Fibroblast of villous mesenchyme (primary cell): ENCODE measurements at places on chromosomes 4 and X.

DNA sequence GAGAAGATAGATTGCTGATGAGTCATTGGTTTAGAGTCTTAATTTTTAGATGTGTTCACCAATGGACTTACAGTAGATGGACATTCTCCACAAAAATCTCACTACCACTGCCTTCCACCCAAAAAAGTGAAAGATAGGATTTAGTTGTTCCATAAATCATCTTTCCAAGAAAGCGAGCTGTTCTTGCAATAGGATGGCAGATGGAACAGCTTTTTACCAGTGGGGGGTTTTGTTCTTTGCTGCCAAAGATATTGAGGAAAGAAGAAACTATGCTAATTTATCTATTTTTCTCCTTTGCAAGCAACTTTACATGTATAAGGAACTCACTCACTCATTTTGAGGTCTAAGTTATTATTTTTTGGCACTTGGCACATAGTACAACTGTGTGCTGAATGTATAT lies 109.5 kb downstream of the ADGRL3 start:
- DNase-seq, result no peak

- peak; percentile 58 for DNase-seq
Measured at GRCh38 chrX:130975947-130976346, 72.9 kb upstream of the ENOX2 start.

GRCh38 chr4:127709456-127709855 lies 20.7 kb upstream of the SLC25A31 start:
- no peak for DNase-seq

- DNase-seq, result no peak
Measured at GRCh38 chr4:15740764-15741404, 37.2 kb upstream of the CD38 start.

DNA sequence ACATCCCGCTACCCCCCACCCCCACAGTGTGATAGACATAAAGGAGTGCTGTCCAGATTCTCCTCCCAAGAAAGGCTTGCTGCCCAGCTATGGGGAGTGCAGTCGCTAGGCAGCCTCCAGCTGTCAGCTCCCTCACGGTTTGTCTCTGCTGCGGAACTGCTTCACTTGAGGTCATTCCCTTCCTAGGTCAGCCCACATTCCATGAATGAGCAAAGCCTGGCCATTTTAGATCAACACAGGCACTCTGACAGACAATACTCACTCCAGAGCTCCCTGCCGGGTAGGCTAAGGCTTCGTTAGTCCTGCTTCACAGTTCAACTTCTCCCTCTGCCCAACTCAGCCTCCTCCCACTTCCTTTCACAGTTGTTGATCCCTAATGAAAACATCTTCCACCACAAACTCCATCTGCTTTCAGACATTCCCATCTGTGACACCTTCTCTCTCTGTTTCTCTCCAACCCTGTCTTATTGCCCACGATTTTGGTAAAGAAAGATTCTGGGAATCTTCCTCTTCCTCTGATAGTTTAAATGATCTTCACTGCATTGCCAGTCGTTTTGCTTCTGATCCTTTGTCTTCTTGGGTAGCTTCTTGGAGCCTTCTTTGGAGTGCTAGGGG lies 318.9 kb upstream of the F9 start:
- no peak for DNase-seq

GRCh38 chr4:152535360-152535902 lies 461 bp downstream of the FBXW7 start:
- DNase-seq, result no peak

DNA sequence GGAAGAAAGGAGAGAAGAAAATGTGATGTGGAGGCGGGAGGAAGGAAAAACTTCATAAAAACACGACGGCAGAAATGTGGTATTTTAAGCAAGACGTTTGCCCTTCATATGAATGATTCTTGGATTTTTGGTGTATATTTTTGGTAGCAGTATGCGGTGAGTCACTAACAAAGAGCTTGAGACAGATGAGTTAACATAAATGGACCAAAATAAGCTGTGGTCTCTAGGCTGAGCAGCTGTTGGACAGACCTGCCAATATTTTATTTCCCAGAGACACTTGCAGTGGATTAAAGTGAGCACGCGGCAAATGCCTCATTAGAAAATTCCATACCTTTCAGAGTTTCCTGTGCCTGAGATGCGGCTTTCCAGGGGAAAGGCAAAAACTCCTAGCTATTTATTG lies 43.1 kb upstream of the RPS6KA3 start:
- DNase-seq, result no peak

GRCh38 chr4:30770049-30770549 lies 49.9 kb downstream of the PCDH7 start:
- DNase-seq, result peak; percentile 72

DNA sequence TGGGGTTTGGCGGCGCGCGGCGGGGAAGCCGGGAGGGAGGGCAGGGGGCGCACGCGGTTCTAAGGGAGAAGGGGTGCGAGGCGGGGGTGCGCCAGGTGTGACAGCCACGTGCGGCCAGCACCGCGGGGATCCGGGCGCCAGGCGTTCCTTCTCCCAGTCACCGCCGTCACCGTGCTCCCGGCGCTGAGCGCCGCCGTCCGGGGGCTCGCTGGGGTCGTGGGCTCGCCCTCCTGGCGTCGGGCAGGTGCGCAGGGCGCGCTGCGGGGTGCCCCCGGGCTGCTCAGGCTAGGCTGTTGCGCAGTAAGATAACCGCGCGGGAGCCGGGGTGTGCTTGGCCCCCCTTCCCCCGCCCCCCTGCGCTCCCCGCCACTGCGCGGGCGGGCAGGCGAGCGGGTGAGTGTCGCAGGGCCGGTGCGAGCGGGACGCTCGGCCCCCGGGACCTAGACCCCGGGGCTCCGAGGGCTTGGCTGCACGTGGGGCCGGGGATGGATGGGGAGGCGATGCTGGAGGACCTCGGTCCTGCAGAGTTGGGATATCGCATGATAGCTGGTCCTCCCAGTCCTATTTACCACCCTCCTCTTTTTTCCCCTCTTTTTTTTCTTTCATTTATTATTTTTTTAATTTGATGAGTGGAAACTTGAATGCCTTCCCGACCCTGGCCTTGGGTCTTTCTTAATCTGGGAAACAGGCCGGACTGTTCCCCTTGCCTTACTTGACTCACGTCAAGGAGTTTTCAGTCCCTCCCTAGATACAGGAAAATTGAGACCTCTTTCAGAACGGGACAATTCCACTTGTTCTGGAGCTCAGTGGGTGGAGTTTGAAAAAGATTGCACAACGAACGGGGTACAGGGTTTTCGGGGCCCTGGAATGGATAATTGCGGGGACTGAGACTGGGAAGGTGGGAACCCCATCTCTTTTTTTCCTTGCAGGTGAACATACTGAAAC lies 797 bp downstream of the TXLNG start:
- DNase-seq, result peak; percentile 28

- DNase-seq, result no peak
Measured at GRCh38 chr4:185502386-185502785, 30.9 kb upstream of the CCDC110 start.

- peak; percentile 32 for DNase-seq
Measured at GRCh38 chr4:20395160-20395773, 143.6 kb downstream of the SLIT2 start.

- no peak for DNase-seq
Measured at GRCh38 chrX:49243166-49243565, 7.9 kb downstream of the CCDC22 start.

- peak; percentile 36 for DNase-seq
Measured at GRCh38 chr4:176230836-176231235, 35.5 kb upstream of the SPATA4 start.

DNA sequence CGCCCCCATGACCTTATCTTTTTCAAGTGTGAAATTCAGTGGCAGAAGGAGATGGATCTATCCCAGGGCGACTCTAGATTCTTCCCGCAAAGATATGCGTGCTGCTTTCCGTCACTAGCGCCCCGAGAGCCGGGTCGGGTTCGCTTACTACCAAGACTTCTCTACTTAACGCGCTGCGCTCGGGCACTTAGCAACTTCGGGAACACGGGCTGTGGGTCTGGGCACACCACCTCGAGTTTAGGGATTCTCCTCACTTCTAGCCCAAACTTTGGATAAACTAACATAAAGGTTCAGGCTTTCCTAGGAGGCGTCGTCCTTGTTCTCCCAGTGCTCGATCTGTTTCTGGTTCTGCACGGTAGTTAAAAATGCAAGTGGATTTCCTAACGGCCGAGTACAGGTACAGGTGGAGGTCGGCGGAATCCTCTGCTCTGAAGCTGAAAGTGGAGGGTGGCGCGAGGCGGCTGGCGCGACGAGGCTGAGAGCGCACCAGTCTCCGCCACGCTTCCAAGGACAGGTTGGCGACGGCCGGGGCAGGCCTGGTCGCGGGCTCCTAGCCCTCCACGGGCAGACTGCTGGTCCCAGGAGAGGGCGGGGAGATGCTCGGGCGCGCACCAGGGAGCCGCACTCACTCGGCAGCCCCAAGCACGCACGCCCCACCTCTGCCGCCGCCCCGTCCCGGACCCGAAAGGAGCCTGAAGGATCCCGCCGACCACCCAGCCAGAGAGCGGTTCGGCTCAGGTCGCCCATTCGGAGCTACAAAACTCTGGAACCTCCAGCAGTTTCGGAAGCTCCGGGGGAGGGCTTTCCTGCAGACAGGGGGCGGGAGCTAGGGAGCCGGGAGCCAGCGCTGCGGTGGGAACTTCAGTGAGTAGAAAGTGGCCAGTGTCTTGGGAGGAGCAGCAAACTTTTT lies 100.8 kb upstream of the TENM3 start:
- peak; percentile 30 for DNase-seq

DNA sequence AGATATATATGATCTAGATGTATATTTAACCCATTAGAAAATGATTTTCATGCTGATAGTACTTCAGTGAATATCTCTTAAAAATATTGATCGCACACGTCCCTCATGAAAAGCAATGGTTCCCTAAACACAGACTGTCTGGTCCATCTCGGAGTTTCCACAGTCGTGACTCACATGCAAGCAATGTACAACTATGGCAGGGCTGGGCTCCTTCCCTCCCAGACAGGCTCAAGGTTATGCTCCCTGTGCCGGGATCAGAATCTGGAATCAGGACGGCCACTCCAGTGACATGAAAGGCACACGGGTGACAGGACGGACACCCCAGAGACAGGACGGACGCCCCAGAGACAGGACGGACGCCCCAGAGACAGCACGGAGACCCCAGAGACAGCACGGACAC lies 40.2 kb upstream of the PPP2R3B start:
- DNase-seq, result no peak

DNA sequence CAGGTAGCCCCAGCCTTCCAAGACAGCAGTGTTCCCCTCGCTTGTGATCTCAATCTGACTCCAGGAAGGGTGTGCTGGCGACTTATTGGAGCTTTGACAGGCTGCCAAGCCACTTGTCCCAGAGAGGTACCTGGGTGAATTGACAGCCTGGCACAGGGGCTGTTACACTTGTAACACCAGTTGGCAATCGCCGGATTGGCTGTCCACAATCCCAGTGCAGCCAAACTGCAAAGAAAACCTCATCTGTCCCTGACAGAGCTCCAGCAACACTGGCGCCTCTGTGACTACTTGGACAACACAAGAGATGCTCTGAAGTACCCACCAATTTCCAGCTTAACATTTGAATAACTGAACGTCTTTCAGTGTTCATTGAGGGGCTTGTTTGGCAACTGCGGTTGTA lies 76.8 kb upstream of the PRPS1 start:
- DNase-seq, result no peak

DNA sequence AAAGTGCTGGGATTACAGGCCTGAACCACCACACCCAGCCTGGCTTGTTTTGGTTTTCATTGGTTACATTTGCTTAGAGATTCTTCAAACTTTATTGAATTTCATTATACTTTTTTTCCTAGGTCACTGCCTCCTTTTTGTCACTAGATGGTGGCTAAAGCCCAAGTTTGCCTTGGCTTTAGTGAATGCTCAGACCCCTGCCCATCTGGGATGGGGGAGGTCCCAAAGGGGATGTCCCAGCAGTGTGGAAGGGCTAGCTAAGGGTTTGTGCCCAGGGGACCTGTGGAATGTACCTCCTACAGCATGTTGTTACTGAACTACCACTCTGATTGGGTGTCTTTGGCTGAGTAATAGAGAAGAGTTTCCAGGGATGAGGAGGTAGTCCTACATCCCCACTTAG lies 58.4 kb downstream of the CEP135 start:
- no peak for DNase-seq

DNA sequence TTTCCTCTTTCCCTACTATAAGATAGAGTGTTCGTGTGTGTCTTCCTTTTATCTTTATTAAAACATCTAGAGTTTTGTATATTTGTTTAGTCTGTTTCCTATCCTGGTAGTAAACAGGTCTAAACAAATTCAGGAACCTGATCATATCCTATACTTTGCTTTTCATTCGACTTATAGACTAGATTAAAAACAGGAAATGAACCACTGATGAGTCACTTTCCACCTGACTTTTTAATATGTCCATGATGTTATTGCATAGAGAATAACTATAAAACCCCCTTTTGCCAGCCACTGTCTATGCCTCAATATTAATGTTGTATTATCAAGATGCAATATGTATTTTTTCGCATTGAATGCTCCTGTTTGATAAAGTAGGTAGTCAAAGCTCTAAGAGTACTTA lies 1794.0 kb downstream of the STIM2 start:
- DNase-seq, result no peak

- no peak for DNase-seq
Measured at GRCh38 chrX:24692305-24692704, 1.4 kb upstream of the POLA1 start.

DNA sequence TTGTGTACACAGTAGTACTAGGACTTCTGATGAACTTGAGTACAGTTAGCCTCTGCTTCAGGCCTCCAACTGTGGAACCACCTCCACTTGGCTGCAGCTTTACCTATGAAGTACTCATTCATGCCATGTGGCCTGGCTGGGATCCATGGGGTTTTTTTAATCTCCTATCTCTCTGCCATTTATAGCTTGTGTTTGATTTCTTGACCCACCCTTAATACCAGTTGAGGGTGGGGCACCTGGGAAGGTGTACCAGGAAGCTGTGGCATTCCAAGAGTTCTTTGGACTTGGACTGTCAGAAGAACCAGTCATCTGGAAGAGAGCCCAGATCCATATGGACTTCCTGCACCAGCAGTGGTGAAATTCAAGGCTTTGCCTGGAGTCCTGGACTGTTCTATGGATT lies 230.1 kb downstream of the SHROOM3 start:
- no peak for DNase-seq

DNA sequence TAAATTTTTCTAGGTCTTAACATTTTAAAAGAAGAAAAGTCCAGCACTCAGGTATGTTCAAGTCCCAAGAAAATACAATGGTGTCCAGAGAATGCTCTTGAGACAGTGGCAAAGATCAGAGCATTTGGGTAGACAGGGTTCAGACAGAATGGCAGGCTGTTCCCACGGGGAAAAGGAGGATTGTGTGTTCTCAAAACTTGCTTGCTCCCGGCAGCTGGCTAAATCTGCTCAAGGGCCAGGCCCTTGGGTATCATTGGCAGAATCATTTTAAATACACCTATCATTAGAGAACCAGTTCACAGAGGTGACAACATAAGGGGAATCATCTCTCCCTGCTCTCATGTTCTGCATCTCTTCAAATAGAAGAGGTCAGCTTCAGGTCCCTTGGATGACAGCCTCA lies 456.3 kb downstream of the DTHD1 start:
- no peak for DNase-seq

DNA sequence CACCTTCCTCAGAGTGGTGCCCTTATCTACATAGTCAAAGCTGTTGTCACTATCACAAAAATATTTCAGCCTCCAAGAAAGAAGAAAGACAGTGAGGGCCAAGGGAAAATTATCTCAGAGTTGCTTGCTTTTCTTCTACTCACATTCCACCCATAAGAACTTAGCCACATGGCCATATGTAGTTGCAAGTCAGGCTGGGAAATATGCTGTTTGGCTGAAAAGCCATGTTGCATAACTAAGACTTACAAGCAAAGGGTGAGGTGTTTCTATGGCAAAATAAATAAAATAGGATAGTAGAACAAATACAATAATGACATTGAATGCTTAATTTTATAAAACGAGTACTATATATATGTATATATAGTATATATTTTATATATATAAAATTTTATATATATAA lies 365.9 kb upstream of the PABPC4L start:
- DNase-seq, result peak; percentile 11

- no peak for DNase-seq
Measured at GRCh38 chrX:20173313-20173712, 31.7 kb upstream of the EIF1AX start.
